ENCODE measurements at places on chromosomes 2 and 18.

DNA sequence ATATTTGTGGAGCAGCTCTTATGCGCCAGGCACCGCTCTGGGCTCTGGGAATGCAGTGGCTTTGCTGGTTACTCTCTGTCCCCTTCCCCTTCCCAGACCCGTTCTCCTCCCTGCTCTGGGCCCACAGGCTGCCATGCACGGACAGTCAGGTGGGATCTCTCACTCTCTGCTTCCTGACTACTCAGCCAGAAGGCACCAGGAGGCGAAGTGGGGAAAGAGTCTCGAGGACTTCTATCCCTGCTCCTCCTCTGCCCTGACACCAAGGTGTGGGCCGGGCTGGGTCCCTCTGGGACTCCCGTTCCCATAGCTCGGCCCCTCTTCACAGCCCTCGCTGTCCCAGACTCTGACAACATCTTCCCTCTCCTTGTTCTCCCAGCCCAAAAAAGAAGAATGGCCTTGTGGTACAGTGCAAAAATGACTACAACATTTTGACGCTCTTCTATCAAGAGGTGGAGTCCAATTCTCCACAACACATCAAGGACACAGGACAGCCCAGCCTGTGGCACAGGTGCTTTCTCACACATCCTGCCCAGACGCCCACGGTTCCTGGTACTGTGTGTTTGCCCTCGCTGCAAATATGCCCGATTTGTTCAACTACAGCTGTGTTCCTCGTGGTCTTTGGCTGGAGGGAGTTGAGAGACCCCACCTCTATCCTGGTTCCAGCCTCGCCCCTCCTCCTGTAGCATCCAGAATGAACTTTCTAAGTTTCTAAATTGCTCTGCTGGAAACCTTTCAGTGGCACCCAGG lies 14.0 kb upstream of the DUSP2 start:
- DNase-seq, result no peak

- no peak for DNase-seq
Measured at GRCh38 chr2:96325041-96325883, at the start of gene ITPRIPL1. TSS of gene ITPRIPL1 (plus strand) at chr2:96325317. CDS start at chr2:96325840, 523 bp downstream.

DNA sequence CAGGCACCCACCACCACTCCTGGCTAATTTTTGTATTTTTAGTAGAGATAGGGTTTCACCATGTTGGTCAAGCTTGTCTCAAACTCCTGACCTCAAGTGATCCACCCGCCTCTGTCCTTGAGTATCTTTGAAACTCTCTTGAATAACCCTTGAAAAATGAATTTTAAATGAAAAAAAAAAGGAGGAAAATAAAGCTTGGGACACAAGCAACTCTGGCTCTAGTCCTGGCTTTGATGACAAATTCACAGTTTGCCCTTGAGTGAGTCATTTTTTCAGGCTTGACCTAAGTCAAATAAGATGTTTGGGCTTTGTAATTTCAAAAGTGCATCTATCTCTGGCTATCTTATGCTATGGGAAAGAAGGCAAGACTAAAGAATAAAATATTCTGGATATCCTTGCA lies 79.0 kb upstream of the TRIB2 start:
- no peak for DNase-seq

GRCh38 chr2:69300650-69301049 lies 86.4 kb downstream of the GFPT1 start:
- DNase-seq, result no peak

GRCh38 chr2:42246562-42246961 lies 77.4 kb downstream of the EML4 start:
- DNase-seq, result no peak

DNA sequence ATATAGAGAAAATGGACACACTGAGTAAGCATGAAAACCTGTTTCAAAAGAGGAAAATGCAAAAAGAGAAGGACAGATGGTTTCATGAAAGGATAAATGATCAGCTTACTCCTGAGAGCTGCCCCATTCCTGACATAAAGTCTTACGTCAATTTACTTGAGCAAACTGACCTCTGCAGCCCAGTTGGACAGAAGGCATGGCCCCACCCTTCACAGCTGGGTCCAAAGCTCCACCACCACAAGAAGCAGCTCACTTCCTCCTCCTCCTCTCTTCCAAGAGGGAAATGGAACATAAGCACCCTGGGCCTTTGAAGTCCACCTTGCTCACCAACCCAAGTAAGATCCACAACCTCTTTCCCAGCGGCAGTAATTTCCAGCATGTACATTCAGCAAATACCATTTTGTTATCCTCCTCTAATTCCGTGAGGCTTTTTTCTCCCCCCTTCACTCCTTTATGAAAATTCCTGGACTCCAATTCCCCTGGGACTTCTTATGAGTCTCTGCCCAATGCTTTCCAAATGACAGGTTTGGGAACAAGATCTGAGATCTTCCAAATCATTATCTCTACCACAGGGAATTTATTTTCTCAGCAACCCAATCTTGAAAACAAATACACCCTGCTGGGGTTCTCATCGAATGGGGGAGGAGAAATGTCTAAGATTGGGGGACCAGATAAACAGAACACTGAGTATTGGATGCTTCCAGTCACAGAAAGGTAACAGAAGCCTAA lies 10.1 kb downstream of the COL4A4 start:
- DNase-seq, result no peak

DNA sequence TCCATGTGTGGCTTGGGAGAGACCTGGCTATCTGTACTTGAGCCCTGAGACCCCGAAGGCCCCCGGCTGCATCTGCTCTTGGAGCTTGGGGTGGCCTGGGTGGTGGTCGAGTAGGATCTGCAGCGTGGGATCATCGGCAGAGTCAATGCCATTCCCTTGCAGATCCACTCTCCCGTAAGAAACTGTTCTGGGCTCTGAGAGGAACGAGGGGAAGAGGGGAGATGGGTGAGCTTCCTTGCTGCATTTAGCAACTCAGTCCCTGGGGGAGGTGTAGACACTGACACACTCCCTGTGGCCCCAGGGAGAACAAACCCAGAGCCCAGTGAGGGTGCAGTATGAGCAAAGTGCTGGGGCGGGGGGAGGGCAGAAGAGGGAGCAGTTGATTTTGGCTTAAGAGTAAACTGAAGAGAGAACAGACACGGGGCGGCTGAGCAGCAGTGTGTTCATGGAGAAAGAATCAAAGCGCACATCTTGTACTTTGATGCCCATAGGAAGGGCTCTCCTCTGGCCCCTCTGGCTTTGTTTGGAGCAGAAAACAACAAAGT lies 8.5 kb downstream of the GREB1 start:
- no peak for DNase-seq

GRCh38 chr2:85917887-85918795 lies 29.4 kb upstream of the ST3GAL5 start:
- DNase-seq, result no peak

- DNase-seq, result no peak
Measured at GRCh38 chr2:25377822-25378421, 36.2 kb upstream of the DNMT3A start.

DNA sequence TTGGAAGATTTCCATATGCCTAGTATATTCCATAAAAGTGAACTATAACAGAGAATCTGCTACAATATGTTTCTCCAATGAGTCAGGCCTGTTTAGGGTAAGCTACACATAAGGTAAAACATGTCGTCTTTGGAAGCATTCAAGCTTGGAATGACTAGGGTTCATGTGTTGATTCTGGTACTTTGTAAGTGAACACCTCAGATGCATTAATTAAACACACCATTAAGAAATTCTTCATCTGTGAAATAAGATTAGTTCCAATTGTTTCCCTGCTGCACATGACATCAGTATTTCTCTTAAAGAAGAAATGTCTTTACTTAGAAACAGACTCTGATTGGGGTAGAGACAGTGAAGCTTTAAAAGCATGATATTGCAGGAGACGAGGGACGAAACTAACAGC lies 461.1 kb upstream of the NXPH2 start:
- no peak for DNase-seq

- DNase-seq, result peak; percentile 85
Measured at GRCh38 chr2:234496835-234497593, at the start of gene ARL4C. TSS of gene ARL4C (minus strand) at chr2:234497081. CDS start at chr2:234496586, 495 bp downstream.

DNA sequence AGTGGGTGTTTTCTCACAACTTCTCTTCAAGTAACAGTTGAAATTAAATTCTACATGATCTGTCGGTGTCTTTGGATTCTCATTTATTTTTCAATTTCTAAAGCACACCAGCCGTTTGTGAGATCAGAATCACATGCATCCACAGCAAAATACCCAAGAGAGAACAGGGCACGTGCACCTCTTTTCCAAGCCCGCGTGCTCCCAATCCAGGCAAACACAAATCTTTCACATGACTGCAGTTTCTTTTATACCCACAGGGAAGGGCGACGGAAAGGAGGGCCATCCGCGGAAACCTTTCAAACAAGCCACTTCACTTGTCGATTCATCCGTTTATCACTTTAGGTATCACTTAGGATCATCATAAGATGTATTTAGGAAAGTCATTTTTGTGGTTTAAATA lies 13.0 kb upstream of the DAPL1 start:
- no peak for DNase-seq

- DNase-seq, result no peak
Measured at GRCh38 chr18:4074647-4075046, 380.5 kb downstream of the DLGAP1 start.

- DNase-seq, result no peak
Measured at GRCh38 chr2:134536296-134536695, 182.5 kb downstream of the TMEM163 start.

DNA sequence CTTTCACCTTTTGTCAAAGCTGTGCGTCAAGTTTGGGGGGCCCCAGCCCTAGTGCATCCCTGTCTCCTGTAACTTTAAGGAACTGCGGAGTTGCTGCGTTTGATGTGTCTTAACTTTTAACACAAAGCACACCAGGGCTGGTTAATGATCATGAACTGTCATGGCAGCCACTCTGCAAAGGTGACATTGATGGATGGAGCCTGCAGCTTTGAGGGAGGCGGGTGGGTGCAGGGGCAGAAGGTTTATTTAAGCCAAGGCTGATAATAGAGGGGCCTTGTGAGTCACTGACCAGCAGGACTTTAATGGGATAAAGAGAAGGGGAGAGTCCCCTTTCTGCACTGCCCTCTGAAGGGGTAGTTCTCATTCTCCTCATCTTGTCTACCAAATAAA lies 190.2 kb upstream of the GATA6 start:
- no peak for DNase-seq

GRCh38 chr2:19697131-19697530 lies 204.7 kb downstream of the TTC32 start:
- DNase-seq, result no peak

- DNase-seq, result no peak
Measured at GRCh38 chr2:237341872-237342271, 72.1 kb downstream of the COL6A3 start.

DNA sequence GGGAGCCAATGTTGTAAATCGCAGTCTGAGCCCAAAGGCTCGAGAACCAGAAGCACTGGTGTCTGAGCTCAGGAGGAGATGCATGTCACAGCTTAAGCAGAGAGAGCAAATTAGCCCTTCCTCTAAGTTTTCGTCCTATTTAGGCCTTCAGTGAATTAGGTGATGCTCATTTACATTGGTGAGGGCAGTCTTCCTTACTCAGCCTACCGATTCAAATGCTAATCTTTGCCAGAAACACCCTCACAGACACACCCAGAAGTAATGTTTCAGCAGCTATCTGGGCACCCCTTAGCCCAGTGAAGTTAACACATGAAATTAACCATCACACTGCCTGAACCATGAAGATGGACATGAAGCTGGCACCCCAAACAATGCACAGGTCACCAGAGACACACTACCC lies 385.1 kb downstream of the STK39 start:
- no peak for DNase-seq

GRCh38 chr18:39681061-39681460 lies 2115.5 kb upstream of the CELF4 start:
- no peak for DNase-seq

Data from Daoy (cell line).